ENCODE measurements at places on chromosomes 16 and 17. TPM values are rescaled to one million over a fixed set of nuclear protein-coding genes. Genes with fewer than 3 reads are reported as not detected.

CCL8 gene
- total RNA-seq = 0.20 TPM

RDM1 gene
- not detected for total RNA-seq

BCL6B gene
- 0.20 TPM for total RNA-seq

UTS2R gene
- total RNA-seq = not detected

C16orf78 gene
- total RNA-seq = not detected

LGALS9B gene
- total RNA-seq = not detected

CCL1 gene
- not detected for total RNA-seq

CTDNEP1 gene
- 85.0 TPM for total RNA-seq

C17orf107 gene
- 9.9 TPM for total RNA-seq

RNF112 gene
- total RNA-seq = 5.0 TPM

CLEC19A gene
- not detected for total RNA-seq

MYH3 gene
- total RNA-seq = 1.3 TPM

TPSD1 gene
- not detected for total RNA-seq

ZNF23 gene
- 8.4 TPM for total RNA-seq

ACSM5 gene
- not detected for total RNA-seq

KRTAP4-4 gene
- total RNA-seq = not detected

SLC38A10 gene
- 163 TPM for total RNA-seq

PROCA1 gene
- 0.85 TPM for total RNA-seq

TP53TG3B gene
- not detected for total RNA-seq

CDH3 gene
- 1.1 TPM for total RNA-seq

MPO gene
- total RNA-seq = not detected

FNDC8 gene
- total RNA-seq = not detected

SPATA22 gene
- total RNA-seq = 0.13 TPM

ZNF771 gene
- total RNA-seq = 9.8 TPM

PCYT2 gene
- total RNA-seq = 29.5 TPM

CCP110 gene
- 13.4 TPM for total RNA-seq

PTGES3L gene
- 0.23 TPM for total RNA-seq

CDRT15L2 gene
- total RNA-seq = not detected

MLKL gene
- 14.6 TPM for total RNA-seq

CLEC18C gene
- 0.13 TPM for total RNA-seq

SLC6A4 gene
- 4.0 TPM for total RNA-seq

SPEM1 gene
- not detected for total RNA-seq

HS3ST3A1 gene
- total RNA-seq = 0.99 TPM

HBA2 gene
- total RNA-seq = not detected

UNC119 gene
- total RNA-seq = 35.9 TPM

GLP2R gene
- total RNA-seq = not detected

FASN gene
- total RNA-seq = 126 TPM

KRT31 gene
- total RNA-seq = not detected

MT1E gene
- total RNA-seq = 86.1 TPM

KCNG4 gene
- total RNA-seq = not detected

TMEM231 gene
- 21.8 TPM for total RNA-seq

CMTM2 gene
- not detected for total RNA-seq

C16orf96 gene
- not detected for total RNA-seq

CA7 gene
- not detected for total RNA-seq

CBFA2T3 gene
- total RNA-seq = not detected

XYLT1 gene
- total RNA-seq = 16.0 TPM

JPH3 gene
- total RNA-seq = 0.03 TPM

CCR7 gene
- total RNA-seq = 0.26 TPM

CRISPLD2 gene
- 38.1 TPM for total RNA-seq

SOST gene
- 8.8 TPM for total RNA-seq

GDPD3 gene
- total RNA-seq = 1.3 TPM

PRAC1 gene
- total RNA-seq = not detected

ARHGDIG gene
- total RNA-seq = 1.1 TPM

CETP gene
- total RNA-seq = 0.17 TPM

TK1 gene
- 27.5 TPM for total RNA-seq

CBLN1 gene
- not detected for total RNA-seq

ANKFN1 gene
- total RNA-seq = 0.20 TPM

PRRT2 gene
- 1.8 TPM for total RNA-seq

KRTAP9-6 gene
- total RNA-seq = not detected

SLC5A11 gene
- total RNA-seq = not detected

Data from smooth muscle cell of the pulmonary artery (primary cell).